ENCODE measurements at places on chromosomes 3 and 15. TPM values are rescaled to one million over a fixed set of nuclear protein-coding genes. Genes with fewer than 3 reads are reported as not detected.

RASGRP1 gene
- total RNA-seq = 0.60 TPM

NEK10 gene
- total RNA-seq = 0.24 TPM

GRCh38 chr15:98983334-98983733 lies 24.3 kb downstream of the PGPEP1L start:
- no peak for DNase-seq

- DNase-seq = no peak
Observed at GRCh38 chr3:165549665-165550064, 287.6 kb downstream of the BCHE start.

Measured in pancreas (tissue), 10 donors.